ENCODE measurements at places on chromosomes 2 and 18.

GRCh38 chr2:47160211-47160610, 5.1 kb upstream of the STPG4 start:
- no peak for DNase-seq

GRCh38 chr2:226738821-226739544, 60.6 kb downstream of the IRS1 start:
- DNase-seq, result no peak

GRCh38 chr2:26687328-26687727, 5.2 kb upstream of the KCNK3 start:
- no peak for DNase-seq

GRCh38 chr2:148909114-148909513, 34.1 kb downstream of the KIF5C start:
- peak; percentile 45 for DNase-seq

GRCh38 chr18:51006061-51006818, 23.8 kb upstream of the SMAD4 start:
- no peak for DNase-seq

DNA sequence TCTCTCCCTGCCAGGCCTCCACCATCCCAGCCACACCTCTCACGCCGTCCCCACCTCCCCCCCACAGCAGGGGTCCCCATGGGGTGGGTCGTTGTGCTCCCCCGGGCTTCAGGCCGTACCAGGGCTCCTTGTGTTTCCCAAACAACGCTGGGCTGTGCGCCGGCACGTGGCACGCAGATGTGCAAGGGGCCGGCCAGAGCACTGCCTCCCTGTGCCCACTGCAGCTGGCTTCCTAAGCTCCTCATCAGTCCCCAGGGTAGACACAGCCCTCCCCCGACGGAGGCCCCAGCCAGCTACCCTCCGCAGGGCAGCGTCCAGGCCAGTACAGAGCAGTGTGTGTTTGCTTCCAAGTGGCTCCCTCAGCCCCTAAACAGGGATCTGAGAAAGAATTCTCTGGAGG, 34.0 kb downstream of the BIN1 start:
- DNase-seq, result no peak

DNA sequence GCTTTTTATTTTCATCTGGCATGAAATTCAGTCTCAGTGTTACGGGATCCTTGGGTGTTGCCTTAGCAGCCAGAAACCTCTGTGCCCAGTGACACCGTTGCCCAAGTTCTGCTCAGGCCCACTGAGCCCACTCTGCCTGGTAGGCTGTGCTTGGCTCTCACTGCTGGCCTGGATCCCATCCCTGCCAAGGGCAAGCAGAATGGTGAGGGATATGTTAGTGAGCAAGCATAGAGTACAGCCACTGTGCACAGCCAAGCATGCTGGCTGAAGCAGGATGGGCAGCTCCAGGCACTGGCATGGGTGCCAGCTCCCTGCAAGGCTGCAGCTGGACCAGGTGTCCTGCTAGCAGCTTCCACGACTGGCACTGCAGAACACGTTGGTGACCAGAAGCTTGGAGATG, 194.7 kb upstream of the TFPI start:
- DNase-seq, result no peak

DNA sequence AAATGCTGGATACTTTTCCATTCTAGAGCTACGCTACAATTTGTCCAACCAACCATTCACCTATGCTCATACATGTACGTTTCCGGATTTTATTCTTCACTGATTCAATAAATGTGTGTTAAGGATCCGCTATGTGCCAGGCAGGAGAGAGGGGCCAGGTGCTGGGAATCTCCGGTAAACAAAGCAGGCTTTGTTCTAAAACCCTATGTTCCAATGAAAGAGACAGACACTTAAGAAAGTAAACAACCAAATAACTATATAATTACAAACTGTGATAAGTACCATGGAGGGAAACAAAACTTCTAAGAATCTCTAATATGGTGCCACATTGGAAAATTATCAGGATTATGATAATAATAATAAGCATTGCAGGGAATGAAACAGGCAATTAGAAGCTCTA, 22.2 kb upstream of the POMC start:
- no peak for DNase-seq

GRCh38 chr2:62578803-62579640, 73.0 kb upstream of the TMEM17 start:
- peak; percentile 30 for DNase-seq

GRCh38 chr2:23510471-23510870, 125.5 kb downstream of the KLHL29 start:
- no peak for DNase-seq

DNA sequence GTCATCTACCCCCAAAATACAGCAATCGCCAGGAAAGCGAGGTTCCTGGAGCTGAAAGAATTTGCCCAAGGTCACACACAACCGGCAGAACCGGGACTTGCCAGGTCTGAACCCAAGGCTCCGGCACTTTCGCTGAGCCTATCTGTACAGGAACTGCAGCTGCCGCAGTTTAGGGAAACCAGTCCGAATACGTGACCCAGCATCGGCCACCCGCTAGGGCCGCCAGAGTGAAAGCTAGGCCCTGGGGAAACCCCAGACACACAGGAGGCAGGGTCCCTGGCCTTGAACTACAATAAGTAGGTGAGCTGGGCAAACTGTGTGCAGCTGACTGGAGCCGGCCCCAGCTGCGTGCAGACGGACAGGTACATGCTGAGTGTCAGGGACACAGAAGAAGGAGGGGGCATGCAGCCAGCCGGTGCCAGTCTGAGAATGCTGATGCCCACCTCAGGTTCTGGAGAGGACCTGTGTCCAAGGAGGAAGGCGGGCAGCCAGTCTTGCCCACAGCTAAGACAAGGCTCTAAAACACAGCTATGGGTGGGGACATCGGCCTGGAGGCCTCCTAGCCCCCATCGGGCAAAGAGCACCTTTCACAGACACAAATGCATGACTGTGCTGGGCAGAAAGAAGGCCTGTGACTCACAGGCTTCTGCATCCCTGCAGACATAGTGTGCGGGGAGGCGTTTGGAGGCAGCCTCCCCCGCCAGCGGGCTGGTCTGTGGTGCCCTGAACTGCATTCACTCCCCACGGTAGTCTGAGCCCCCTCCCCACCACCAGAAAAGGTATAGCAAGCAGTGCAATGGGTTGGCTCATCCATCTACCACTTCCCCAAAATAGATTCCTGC, 107.4 kb upstream of the ID2 start:
- DNase-seq, result no peak

DNA sequence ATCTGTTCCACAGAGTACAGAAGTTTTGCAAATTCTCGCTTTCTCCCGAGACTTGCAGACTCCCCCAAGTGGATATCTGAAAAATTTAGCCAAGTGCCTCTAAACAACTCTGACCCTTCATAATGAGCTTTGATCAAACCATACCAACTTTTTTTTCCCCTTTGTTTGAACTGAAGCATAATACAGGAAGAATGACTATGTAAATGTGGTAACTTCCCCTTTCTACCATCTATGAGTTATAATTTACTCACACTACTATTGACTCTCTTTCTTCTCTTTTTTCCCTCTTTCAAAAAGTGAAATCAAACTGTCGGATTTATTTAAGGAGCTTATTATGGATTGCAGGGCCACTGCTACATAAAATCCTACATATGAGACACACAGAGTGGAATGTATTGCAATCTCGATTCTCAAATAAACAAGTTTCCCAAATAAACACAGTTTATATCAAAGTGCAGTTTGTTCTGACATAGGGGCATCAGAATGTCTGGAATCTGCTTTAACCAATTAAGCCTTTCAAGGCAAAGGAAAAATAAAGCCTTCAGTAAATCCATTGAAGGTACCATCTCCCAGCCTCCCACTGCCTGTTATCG, 1.4 kb upstream of the ZNF804A start:
- peak; percentile 69 for DNase-seq

- no peak for DNase-seq
These were observed 2114.1 kb upstream of the PIK3C3 start for GRCh38 chr18:39840856-39841481.

- DNase-seq, result no peak
These were observed 219.4 kb upstream of the SIX3 start for GRCh38 chr2:44722026-44722625.

DNA sequence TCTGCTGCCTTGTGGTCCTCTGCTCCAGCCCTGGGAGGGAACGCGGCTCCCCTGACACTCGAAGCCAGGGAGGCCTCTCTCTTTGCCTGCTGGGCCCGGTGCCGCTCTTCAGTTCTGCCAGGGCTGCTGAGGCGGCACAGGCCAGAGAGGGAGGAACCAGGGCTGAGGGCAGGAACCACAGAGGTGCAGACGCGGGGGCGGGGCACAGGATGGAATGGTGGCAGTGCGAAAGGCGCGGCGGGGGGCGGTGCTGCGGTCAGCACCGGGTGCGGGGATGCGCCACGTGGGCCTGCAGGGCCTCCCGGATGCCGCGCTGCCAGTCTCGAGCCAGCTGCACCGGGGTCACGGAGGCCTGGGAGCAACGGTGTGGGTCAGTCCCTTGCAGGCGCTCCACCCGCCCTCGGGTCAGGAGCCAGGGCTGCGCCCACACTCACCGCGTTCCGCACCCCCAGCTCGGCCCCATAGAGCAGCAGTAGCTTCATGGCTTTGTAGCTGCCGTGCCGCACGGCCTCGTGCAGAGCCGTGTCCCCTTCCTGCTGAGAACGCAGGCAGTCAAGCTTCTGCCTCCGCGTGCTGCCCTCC, 4.4 kb downstream of the ANKRD23 start:
- DNase-seq, result no peak

DNA sequence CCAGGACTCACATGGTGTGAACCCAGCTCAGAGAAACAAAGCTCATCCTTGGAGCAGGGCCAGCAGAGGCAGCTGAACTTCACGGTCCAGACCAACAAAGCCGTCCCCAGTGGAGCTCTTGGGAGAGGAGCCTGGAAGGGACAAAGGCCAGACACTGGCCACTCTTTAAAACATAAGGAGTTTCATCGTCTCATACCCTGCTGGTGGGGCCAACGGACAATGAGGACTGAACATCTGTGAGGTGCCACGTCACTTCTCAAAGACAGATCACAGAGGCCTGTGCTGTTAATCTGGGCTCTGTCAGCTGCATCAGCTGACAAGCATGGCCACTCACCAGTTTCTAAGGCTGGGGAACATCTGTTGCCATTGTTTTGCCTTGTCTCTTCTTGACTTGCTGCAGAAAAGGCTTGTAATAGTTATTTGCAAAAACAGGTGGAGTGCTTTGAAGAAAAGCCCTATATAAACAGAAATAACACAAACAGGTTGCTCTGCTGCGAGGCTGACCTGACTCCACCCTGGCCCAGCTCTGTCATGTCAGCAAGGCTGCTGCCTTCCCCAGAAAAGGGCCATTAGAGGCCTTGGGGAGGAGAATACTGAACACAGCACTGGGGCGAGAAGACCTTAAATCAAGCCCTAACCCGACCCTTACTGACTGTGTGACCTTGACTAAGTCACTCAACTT, 68.1 kb upstream of the DAPL1 start:
- DNase-seq, result no peak

- no peak for DNase-seq
These were observed 168.5 kb upstream of the COPS8 start for GRCh38 chr2:236917164-236917563.

DNA sequence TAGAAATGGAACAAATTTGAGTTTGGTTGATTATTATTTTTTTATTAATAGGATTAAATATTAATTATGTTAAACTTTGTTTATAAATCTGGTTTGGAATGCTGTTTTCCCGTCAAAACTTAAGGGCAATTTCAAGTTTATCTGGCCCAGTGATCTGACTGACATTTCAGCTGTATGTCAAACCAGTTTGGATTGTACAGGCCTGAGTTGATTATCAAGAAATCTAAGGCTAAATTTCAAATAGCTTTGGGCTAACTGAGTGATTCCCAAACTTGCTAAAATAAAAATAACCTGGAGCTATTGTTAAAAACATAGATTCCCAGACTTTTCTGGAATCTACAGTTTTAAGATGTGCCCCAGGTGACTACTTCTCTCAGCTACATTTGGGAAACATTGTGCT, 65.9 kb upstream of the SPOPL start:
- no peak for DNase-seq

DNA sequence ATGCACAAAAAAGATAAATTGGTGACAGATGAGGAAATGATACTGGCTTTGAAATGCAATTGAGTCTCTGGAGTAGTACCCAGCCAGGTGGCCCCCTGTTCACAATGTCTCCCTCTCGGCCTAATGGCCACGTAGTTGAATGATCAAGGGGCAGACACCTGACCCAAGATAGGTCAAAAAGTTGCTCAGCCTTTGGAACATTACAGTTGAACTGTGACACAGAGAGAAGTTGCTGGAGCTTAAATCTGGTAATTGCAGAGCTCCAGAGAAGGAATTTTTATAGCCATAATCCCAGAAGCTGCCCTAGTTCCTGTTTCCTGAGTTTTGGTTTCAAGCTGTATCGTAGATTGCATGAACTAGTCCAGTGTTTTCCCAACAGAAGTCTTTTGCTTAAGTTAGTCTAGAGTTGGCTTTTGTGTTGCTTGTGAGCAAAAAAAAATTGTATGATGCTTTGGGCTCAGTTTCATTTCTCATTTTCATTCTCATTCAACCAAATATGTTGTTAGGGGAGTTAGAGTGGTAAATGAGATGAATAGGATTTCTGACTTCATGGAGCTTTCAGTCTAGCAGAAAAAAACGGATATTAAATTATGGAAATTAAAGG, 117.9 kb downstream of the CSRNP3 start:
- no peak for DNase-seq

GRCh38 chr18:32213693-32214092, 23.9 kb downstream of the MEP1B start:
- DNase-seq, result no peak

DNA sequence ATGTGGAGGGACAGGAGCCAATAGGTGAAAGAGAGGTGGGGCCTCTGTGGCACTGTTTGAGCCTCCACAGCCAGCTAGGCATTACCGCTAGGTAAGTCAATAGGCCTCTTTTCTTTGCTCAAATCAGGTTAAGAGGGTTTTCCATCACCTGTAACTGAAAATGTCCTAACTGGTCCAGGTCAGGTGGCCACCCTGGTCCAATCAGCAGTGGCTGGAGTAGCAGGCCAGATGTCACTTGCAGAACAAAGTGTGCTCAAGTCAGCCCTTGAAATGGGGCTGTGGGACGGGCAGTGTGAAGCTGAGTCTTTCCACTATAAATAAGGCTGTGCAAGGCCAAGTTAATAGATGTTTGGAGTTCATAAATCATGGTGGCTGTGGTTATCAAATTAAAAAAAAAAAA, 20.9 kb downstream of the FBXO36 start:
- DNase-seq, result no peak

- DNase-seq, result no peak
These were observed 12.8 kb downstream of the METTL8 start for GRCh38 chr2:171420728-171421563.

GRCh38 chr2:122815120-122815519, 1059.7 kb downstream of the TSN start:
- DNase-seq, result no peak

DNA sequence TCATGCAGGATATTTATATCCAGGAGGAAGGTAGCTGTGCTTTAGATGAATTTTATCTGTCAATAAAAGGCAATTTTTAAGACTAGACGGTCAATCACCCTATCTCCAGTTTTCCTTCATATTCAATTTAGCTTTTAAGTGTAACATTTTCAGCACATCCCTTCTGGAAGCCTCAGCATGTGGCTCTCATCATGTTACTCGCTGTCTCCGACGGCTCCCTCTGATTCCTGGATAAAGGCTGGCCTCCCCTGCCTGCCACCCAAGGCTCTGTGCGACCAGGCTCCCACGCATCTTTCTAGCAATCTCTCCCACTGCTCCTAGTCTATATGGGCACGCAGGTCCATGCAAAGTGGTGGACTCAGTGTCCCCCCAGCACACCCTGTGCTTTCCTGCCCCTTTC, 84.5 kb downstream of the MEP1B start:
- DNase-seq, result no peak

Measured in NCI-H460 (cell line).